ENCODE measurements at places on chromosomes 7 and 10.

GRCh38 chr7:134547397-134548054 is 1.4 kb upstream of the AKR1B15 start:
- DNase-seq = no peak

DNA sequence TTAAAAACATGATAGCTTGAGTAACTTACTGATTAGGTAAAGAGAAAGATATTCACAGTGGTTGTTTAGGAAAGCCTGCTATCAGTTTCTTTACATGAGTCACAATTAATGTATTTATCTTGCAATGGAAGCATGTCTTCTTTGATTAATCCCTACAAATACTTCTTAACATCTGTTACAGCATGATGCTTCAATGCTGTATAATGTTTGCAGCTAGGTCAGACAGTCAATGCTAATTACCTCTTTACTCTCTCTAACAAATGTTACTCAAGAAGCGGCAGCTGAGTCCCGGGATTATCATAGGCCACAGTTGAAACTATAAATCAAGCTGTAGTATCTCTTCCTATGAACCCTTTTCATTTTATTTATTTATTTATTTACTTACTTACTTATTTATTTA is 33.2 kb downstream of the ACBD5 start:
- DNase-seq = no peak

- no peak for DNase-seq
Measured at GRCh38 chr10:90227217-90227656, 525.8 kb downstream of the KIF20B start.

DNA sequence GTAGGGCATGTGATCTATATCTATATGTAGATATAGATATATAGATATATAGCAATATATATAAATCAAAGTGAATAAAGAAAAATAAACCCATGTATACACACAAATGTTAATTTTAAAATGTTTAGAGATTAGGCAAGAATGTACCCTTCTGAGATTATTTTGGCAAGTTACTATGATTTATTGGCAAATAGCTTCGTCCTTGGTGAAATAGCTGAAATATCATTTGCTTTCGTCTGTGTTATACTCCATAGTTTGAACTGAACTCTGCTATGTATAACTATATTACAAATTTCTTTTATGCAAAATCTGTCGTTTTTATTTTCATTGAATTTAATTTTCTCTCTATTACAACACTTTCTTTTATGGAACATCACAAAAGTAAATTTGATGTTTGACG is 57.5 kb downstream of the CPED1 start:
- no peak for DNase-seq

DNA sequence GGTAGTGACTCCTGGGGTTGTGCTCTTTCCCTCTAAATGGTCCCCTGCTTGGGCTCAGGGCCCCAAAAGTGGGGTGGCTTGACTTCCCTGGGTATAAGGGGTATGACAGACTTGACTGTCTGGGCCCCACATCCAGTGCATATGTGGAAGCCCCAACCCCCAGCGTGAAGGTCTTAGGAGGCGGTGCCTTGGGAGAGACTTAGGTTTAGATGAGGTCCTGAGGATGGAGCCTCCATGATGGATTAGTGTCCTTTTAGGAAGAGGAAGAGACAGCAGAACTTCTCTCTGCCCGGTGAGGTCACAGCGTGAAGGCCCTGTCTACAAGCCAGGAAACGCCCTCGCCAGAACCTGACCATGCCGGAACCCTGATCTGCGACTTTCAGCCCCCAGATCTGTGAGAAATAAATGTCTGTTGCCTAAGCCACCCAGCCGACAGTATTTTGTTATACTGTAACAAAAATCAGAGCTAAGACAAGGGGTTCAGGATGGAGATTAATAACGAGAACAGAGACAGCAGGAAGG is 23.8 kb downstream of the PODXL start:
- DNase-seq = no peak

DNA sequence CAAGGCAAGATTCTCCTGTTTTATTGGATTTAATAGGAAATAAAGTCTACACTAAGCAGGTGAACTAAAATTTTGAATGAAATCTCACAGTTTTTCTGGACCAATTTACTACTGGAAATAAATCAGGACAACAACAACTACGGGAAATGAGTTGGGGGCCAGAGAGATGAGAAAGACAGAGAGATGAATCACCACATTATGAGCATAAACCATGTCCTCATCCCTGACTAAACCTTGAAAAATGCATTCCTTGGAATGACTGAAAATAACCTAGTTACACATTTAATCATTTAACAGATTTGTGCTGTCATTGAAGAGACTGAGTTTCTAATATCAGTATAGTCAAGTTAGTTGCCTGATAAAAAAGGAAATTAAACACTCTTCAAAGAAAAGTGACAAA is 608.4 kb upstream of the KCND2 start:
- DNase-seq = no peak

- no peak for DNase-seq
Measured at GRCh38 chr10:112229901-112230300, 46.3 kb upstream of the GPAM start.

DNA sequence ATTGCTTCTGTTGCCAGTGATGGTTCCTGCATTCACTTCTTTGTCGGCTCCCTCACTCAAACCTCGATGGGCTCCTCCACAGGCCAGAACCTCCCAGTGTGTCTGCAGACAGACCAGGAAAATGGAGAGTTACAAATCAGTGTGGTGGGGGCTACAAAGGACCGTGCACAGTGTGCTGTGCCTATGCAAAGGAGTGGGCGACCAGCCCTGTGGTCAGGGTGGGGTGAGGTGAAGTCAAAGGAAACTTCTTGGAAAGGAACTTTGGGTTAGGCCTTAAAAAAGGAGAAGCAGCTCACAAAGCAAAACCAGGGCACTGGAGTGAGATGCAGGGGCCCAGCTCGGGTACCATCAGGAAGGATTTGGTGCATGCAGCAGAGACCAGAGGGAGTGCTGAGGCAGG is 304.3 kb upstream of the ZMIZ1 start:
- no peak for DNase-seq

DNA sequence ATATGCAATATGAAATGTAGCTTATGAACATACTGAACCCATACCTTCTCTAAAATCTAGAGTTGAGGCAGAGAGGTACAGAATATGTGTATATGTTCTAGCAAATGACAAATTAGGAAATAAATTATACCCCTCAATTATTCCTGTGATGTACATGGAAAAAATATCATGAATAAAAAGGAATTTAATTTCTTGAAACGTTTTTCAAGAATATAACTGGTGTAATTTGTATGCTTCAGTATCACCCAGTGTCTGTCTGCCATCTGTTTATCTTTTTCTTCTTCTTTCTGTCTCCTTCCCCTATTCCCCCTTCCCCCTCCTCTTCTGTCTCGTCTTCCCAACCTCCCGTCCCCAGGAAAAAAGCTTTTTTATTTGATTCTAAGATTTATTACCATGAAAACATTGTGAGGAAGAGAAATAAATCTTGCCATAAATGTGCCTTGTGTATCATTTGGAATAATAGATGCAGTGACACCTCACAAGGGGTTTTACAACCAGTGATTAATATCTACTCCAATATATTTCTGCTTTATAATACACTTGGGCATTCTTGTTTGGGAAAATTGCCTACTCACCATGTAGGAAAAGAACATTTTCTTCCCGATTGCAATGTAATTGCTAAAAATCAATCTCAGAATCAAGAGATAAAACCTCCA is 12.2 kb downstream of the LANCL2 start:
- no peak for DNase-seq

- no peak for DNase-seq
Measured at GRCh38 chr7:3232228-3232627, 68.8 kb upstream of the SDK1 start.

DNA sequence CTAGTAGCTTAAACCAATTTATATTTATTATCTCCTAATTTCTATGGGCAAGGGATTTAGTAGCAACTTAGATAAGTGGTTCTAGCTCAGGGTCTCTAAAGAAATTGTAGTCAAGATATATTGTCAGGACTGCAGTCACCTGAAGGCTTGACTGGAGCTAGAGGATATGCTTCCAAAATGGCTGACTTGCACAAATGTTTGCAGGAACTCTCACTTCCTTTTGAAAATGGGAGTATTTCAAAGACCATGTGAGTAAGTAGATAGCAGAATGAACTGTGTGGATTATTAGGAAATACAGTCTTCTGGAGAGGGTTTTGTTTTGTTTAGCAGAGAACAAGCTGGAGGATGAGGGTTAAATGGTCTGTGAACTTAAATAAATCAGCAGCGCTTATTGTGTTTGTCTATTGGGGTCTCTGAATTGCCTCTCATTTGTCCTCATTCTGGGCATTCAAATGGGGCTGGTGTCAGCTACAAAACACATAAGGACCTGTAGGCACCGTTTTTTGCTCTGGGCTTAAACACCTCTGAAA is 524.6 kb downstream of the LRMDA start:
- DNase-seq = no peak

GRCh38 chr7:98185101-98185500 is 26.1 kb upstream of the BHLHA15 start:
- no peak for DNase-seq

DNA sequence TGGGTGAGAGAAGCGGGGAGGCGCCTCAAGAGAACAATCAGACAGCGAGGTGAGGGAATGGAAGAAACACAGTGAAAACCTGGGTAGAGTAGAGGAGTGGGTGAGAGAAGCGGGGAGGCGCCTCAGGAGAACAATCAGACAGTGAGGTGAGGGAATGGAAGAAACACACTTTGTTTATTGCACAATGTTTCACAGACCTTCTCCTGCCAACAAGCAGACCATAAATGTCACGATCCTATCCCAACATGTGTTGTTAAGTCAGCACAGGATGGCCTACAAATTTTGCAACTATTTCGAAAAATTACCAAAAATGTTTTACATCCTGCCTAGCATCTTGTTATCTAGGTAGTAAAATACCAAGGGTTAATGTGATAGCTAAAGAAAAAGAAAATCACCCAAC is 115.3 kb downstream of the JAZF1 start:
- DNase-seq = no peak

DNA sequence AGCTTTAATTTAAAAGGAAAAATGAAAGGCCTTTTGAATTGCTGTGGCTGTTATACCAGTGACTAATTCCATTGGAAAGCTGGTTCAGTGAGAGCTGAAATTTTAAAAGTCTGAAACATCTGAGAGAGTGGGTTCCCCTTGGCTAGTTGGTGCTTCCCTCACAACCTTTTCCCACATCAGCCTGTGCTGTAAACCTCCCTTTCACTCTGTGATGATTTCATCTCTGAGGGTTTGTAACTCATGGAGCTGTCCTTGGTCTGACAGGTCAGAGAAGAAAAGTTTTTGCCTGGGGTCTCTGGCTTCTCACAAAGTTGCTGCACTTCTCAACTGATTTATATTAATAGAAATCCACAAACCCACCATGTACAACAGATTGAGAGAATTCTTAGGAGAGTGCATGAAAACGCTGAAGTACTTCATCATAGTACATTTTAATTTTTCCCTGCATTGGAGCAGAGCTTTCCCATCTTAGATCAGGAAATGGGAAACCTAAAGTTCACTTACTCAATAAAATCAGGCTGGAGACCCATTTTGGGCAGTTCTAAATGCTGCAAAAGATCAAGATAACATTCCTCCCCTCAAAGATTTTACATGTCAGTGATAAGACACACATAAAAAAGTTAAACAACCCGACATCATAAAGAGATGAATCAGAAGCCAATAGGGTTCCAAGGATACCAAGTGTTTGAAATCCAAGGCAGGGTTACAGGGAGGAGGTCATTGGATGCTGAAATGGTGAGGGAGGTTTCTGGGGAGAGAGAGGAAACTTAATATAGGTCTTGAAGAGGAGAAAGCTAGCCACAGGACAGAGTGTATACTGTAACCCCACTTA is 157.0 kb upstream of the MKLN1 start:
- DNase-seq = no peak

DNA sequence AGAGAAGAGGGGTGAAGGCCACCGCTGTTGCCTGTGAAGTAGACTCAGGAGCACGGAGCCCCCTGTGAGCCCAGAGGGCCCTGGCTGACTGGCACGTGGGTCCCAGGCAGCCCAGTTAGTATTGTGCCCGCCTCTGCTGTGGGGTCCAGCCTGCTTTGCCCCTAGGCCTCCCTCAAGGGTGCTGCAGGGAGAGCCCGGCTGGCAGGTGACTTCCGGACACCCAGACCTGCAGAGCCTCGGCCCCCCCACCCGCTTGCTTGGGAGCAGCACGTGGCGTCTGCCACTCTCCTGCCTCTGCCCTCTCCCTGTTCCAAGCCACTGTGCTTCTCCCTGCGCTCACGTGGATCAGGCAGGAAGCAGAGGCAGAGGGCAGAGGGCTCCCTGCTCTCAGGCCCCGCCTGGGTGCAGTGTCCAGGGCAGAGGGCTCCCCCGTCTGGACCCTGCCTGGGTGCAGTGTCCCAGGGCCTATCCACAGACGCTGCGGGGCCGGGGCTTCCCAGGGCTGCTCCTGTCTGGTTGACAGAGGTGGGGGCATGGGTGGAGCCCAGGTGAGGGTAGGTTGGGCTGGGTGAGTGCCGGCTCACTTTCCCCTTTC is 88.4 kb downstream of the DNAJB6 start:
- DNase-seq = no peak

DNA sequence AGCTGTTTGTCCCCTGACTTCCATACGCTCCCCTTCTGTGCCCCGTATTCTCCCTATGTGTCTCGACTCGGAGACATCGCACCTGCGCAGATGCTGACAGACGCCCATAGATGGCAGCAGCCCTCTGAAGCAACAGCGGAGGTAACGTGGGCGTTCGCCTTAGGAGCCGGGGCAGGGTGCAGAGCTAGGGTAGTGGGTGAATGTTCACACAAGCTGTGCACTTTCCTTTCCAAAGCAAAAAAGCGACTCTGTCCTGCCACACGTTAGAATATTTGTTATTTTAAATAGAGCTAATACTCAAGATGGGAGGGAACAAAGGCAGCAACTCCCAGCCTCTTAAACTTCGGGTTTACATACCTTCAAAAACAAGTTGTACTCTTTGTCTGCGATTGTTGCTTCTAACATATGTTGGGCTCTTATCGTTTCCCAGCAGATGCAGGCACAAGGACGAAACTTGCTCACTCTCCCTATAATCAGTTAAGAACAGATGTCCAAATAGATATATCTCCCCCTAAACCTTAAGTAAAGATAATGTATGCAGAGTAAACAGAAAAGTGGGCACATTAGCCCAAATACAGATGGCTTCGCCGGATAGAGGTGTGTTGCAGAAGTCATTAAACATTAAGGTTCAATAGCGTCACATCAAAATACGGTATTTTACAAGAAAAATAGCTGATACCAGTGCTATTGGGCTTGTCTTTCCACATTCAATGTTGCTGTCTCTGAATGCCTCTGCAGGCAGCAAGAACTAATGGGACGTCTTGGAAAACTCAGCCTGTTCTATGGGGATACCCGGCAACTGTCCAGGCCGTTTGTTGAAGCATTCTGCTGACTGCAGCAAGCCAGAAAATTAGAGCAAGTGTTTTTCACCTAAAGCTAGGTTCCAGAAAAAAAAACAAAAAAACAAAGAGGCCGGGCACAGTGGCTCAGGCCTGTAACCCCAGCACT is 340.3 kb upstream of the PRKCQ start:
- no peak for DNase-seq

- DNase-seq = peak; percentile 21
Measured at GRCh38 chr7:123548406-123548805, 9.2 kb downstream of the NDUFA5 start.

GRCh38 chr10:3151889-3152565 is 20.6 kb downstream of the PITRM1 start:
- DNase-seq = no peak

DNA sequence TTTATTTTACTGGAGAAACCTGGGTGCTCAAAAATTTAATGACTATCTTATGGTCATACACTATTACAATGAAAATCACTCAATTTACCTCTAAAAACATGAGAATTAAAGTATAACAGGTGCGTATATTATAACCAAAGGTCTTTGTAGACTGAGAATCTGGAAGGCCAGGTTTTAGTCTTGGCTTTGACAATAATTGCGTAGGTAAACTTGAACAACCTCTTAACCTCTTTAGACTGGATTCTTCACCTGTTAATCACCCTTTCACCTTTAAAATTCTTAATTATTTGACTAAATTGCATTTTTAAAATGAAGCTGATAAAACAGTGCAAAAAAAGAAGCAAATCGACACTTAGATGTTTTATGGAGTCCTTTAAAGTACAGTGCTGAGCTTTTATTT is 156.1 kb downstream of the SEMA3E start:
- DNase-seq = no peak
